ENCODE measurements at places on chromosomes 3 and 15.

- no peak for DNase-seq
Observed at GRCh38 chr3:159852821-159853505, 135.7 kb upstream of the IL12A start.

DNA sequence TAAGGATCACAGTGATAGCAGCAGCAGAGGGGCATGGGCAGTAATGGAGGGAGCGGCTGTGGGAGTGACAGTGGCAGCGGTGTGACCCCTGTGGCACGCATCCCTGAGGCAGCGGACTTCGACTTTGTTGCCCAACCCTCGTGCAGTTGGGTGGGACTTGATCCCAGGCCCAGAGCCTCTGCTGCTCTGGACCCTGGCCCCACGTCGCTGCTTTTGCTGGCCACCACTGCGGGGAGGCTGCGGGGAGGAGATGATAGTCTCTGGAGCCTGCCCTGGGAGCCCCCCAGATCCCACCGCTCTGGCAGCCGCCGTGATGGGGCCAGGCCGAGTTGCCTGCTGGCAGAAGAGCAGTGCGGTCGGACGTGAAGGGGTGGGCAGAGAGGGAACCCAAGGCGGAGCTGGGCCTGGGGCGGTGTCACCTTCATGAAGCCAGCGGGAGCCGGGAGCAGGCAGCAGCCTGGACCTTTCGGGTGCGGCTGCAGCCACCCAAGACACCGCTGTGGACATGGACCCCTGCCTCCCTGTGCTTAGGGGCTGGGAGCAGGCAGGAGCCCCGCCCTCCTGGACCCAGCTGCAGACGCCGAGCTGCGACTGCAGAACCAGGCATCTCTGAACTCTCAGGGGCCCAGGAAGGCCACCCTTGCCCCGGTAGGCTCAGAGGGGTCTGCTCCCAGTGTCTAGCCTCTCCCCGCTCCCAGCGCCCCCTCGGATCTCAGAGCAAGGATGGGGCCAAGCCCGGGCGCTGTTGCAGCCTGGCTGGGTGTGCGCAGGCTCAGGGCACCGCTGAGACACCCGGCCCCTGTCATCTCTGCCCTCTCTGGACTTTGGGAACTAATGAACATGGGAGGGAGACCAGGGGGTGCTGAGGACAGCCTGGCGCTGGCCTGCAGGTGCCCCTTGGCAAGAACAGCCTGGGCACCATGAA, 38.3 kb downstream of the COMMD2 start:
- no peak for DNase-seq

DNA sequence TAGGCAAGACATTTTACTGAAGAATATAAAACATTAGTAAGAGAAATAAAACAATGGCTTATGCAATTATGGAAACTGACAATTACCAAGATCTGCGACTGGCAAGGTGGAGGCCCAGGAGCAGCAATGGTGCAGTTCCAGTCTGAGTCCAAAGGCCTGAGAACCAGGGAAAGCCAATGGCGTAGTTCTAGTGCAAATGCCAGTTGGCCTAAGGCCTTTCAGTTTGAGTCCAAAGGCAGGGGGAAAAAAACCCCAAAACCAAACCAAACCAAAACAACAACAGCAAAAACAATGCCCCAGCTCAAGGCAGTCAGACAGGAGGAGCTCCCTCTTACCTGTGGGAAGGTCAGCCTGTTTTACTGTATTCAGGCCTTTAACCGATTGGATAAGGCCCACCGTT, 72.6 kb downstream of the ST6GAL1 start:
- DNase-seq, result no peak

- no peak for DNase-seq
Observed at GRCh38 chr15:96670389-96670788, 339.9 kb downstream of the NR2F2 start.

DNA sequence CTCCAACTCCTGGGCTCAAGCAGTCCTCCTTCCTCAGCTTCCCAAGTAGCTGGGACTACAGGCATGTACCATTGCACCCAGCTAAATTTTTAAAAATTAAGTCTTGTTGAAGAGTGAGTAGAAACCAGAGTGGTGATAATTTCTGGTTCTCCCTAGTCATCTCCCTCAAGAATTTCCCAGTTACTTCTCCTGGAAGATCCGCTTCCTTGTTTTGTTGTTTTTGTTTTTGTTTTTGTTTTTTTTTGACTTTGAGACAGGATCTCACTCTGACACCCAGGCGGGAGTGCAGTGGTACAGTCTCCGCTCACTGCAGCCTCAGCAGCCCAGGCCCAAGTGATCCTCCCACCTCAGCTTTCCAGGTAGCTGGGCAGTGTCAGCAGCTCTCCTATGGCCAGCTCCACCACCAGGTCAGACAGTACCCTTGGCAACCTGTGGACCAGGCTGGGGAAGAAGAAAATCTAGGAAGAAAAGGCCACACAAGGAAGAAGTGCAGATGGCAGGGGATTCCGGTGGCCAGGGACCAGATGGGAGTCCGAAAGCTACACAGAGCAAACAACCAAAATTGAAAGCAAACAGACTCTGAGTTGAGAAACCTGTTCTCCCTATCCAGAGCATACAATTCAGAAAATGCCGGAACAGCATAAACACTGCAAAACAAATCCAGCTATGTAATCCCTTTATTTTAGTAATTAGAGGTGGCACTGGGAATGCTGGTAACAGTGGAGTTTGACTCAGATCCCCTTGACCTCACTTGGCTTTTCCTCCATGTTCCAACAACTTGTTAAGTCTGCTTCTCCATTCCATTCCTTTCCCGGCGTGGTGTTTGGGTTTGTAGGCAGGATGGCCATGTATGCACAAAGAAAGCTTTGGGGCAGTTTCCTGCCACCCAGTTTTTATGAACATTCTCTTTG, 266.6 kb upstream of the CTDSPL start:
- DNase-seq, result no peak

Measured in fibroblast of skin of left biceps (primary cell).